ENCODE measurements at places on chromosomes 3 and 15.
A peak's percentile ranks its signal among the peaks of the same experiment; 100 is the strongest.

DNA sequence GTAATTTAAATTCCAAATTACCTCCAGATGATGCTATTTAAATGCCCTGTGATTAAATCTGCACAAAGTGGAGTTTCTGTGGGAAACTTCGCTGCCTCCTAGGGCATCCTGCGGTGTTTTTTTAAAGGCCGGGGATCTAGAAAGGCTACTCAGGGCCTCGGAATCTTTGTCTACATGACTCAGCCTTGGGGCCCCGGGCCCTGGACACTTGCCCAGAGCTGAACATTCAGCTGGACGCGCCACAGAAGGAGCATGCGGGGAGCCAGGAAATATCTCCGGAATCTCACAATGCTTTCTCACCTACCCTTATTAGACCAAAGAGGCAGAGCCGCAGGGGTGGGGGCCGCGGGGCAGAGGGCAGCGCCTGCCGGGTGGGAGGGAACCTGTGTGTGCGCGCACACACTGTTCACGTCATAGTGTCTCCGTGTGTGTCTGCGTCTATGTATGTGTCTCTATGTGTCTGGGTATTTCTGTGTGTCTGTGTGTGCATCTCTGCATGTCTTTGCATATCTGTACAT is 145.5 kb upstream of the TPM1 start:
- no peak for DNase-seq

GRCh38 chr3:133989936-133990702 is 39.6 kb downstream of the SLCO2A1 start:
- no peak for DNase-seq

- no peak for DNase-seq
Measured at GRCh38 chr3:1138036-1138435, 45.2 kb downstream of the CNTN6 start.

DNA sequence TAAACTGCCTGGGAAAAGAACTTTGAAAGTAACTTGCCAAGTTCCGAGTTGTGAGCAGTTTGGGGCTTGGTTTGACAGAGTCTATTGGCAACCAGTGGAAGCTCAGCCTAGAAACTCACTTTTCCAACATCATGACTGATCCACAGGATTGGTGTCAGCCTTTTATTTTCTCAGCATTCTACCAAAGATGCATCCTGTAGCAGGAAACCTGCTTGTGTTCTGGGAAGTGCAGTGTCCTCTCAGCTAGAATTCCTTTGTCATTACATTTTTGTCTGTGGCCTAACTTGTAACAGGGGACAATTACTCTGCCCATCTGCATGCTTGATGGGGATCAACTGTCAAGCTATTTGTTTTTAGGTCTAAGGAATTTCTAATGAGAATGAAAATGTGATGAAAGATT is 116.7 kb upstream of the LMOD3 start:
- DNase-seq = no peak

DNA sequence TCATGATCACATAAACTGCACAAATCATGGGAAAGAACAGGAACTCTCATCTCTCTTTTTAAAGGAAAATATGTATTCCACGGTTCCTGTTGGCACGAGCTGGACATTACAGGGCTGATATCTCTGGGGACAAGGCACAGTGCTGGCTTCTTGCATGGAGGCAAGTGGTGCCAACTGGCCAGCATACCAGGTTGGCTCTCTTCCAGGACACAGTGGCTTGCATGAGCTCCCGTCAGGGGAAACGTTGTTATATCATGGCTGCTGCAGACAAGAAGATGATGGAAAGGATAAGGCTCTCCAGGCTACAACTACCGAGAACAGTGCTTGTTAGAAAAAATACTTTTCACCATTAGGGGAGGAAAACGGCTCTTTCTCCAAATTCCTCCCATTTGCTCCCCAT is 283.9 kb downstream of the RORA start:
- no peak for DNase-seq

DNA sequence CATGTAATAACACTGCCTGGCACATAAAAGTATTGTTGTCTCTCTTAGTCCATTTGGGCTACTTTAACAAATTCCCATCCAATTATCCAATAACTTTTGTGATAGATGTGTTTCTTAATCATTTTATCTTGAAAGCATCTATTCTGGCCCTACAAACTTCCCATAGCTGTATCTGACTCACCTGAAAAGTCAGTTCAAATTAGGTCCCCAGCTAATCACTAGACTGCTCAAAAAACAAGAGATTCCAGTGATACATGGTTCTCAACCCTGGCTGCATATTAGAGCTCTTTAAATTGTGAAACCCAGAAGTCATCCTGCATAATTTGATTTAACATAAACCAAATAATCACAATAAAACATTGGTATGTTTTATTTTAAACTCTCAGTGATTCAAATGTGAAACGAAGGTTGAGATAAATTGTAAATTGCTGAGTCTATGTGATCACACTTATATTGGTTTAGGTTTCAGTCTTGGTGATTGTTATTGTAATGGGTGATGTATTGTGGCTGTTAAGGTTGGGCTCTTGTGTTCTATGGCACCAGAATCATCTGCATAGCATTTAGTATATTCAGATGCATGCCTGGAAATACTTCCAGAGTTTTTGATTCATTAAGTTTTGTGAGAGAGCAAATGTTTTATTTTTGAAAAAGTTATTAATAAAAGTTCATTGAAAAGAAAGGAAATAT is 268.9 kb upstream of the KCNMB2 start:
- no peak for DNase-seq

GRCh38 chr15:65509321-65509720 is 8.2 kb downstream of the DPP8 start:
- DNase-seq = no peak

- DNase-seq = no peak
Measured at GRCh38 chr3:107369791-107370190, 7.4 kb upstream of the CCDC54 start.

DNA sequence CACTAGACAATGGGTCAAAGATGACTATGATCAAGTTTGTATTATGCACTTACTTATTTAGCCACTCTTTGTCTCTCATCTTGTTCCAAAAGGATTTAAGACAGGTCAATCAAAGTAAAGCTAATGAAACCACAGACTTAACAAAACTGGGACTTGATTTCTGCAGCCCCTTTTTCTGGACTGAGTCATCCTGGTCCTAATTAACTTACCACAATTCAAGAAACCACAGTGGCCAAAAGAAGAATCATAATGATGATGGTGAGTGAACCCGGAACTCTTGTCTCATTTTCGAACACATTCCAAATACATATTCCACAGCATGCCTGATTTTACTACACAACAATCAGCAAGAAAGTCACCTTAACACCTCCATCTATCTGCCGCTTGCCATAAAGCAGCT is 1333.0 kb downstream of the ROBO1 start:
- DNase-seq = no peak

DNA sequence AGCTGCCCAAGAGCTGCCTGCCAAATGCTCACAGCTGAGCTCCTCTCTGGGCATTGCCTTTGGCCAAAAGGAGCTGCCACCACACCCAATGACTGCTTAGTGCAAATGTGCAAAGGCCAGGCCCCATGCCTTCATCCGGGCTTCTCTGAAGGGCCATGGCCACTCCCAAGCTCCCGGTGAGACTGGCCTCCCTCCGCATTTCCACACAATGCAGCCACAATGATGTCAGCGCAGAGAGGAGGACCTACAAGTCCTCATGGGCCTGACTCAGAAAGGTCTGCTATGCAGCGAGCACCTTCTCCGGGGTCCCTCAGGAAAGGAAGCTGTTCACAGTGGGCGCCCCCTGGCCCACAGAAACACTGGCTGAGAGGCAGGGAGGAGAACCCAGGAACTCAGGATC is 12.7 kb downstream of the OXTR start:
- DNase-seq = no peak

- no peak for DNase-seq
Measured at GRCh38 chr3:30535525-30535924, 70.9 kb upstream of the TGFBR2 start.

DNA sequence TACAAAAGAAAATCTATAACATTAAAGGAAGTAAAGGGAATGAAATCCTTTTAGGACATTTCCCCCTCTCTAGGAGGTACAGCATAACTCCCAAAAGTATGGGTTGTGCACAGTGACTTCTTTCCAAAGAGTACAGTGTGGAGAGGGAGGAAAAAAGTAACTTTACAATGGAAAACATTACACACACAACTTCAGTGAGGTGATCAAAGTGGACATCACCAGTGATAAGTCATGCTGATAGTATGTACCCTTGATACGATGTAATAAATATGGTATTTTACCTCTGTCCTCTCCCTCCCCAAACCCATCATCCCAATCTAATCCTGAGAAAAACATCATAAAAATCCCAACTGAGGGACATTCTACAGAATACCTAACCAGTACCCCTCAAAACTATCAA is 10.8 kb downstream of the PLD1 start:
- DNase-seq = no peak

GRCh38 chr3:176521531-176522175 is 675.6 kb downstream of the TBL1XR1 start:
- DNase-seq = no peak

DNA sequence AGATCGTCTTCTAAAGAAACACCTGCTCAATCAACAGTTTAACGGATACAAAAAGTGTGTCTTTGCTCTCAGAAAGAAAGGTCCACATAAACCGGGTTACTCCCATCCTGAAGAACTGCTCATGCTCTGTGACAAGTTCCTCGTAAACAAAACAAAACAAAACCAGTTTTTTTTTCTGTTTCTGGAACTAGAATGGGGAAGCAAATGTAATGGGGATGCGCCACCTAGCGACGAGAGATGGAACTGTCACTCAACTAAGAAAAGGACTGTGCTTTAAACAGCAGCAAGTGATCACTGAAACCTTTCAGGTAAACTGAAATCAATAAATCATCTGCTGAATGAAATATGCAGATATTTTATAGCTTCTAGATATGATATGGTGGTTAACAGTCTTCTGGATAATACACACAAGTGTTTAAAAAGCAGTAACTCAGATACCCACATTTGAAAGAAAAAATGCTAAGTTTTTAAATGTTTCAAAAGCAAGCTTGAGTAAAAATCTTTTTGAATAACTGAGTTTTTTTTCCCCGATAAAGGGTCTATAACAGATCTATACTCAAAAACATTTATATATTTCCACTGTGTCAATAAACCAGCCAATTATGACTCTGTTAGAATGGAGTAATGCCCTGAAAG is 10.9 kb downstream of the TM2D3 start:
- DNase-seq = peak; percentile 43

GRCh38 chr15:58019503-58020376 is 45.8 kb downstream of the ALDH1A2 start:
- no peak for DNase-seq

DNA sequence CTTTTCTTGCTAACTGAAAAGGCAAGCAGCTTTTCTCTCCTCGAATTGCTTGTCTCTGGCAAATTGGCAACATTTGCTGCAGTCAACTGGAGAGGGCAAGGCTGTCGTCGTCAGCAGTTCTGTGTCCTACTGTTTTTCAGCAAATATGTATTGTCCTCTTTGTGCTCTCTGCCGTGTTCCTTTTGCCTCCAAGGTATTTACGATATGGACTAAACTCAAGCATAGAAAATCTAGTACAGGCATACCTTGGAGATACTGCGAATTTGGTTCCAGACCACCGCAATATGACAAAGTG is 558 bp upstream of the SLC30A4 start:
- DNase-seq = no peak

DNA sequence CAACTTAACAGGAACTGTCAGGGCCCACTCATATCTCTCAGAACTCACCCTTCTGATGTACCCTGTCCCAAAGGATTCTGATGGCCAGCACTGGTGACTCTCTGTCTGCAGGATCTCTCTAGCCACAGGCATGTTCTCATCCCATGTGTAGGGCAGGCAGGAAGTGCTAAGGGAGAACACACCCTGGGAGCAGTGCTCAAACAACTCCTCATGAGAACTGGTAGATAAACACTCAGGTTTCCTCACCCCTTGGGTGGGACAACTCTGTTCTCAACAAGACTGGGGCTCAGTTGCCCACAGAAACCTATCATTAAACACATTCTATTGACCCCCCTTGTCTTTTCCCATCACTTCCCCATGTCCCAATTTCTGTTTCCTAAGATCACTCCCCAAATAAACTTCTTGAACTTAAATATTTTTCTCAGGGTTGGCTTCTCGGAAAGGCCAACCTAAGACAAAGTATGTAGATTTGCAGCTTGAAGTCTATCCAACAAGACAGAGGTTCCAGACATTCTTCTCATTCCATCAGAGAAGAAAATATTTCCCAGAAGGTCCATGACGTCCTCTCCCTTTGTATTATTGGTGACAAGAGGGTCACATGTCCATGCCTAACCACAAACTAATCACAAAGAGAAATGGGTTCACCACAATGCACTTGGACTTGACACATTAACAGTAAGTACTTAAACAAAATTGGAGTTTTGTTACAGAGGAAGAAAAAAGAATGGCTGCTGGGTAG is 276.6 kb upstream of the GADL1 start:
- no peak for DNase-seq

DNA sequence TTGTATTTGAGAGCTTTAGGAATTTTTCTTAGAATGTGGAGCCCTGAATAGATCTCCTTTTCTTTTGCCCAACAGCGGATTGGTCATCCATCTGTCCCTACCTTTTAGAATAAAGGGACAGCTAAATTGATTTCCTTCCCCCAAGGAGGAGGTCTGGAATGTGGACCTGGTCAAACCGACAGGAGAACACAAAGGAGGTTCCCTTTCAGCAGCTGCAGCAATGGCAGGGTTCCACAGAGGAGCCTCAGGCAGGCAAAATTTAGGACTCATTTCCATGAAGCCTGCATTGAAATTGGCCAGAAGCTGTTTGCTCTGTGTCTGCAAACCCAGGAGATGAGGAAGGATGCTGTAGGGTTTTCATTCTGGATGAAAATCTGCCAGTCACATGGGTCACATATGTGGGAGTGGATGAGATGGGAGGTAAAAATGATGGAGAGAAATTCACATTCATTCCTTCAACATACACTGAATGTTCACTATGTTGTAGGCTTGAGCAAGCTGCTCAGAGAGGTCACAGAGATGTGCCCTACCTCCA is 77.3 kb downstream of the LRTM1 start:
- no peak for DNase-seq

DNA sequence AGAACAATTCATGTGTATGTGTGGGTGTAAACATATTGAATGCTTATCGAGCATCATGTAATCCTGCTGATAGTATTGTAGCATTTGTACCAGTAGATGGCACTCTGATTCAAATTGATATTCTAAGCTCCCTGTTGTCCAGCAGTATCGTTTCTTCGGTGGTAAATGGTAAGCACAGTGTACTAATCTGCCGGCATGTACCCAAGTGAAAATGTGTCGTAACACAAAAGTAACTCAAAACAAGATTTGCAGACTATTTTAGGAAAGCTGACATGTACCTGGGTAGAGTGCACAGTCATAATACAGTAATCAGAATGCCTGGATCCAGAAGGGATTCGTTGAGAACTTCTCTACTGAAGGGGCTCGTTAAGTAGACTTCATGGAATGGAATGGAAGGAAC is 31.7 kb upstream of the MNS1 start:
- DNase-seq = no peak

- DNase-seq = no peak
Measured at GRCh38 chr3:31645256-31645655, 112.5 kb downstream of the STT3B start.

DNA sequence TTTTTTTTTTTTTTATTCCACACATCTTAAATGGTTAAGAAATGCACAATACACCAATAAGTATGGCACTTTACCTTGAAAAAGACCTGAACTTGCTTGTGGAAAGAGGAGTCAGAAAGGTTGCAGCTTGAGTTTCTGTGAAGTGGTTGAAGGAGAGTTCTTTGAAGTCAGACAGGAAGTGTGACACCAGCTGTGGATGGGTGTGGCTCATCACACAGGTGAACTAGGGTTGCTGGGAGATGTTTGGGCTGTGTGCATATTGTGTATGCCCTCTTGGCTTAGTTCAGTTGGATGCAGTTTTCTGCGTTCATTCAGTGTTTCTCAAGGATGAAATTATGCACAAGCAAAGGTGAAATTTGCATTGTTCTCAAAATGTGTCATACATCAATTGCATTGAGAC is 6.3 kb downstream of the AEN start:
- DNase-seq = no peak

All from activated naive CD4-positive, alpha-beta T cell (primary cell).